CD4-positive, alpha-beta T cell treated with Interleukin-10 for 1 hour (primary cell): ENCODE measurements at places on chromosomes 16 and 17.

GRCh38 chr17:6914711-6915110 lies 81.1 kb upstream of the ALOX12 start:
- peak; percentile 22 for DNase-seq

GRCh38 chr17:66373944-66374817 lies 71.8 kb downstream of the PRKCA start:
- DNase-seq: peak; percentile 41

DNA sequence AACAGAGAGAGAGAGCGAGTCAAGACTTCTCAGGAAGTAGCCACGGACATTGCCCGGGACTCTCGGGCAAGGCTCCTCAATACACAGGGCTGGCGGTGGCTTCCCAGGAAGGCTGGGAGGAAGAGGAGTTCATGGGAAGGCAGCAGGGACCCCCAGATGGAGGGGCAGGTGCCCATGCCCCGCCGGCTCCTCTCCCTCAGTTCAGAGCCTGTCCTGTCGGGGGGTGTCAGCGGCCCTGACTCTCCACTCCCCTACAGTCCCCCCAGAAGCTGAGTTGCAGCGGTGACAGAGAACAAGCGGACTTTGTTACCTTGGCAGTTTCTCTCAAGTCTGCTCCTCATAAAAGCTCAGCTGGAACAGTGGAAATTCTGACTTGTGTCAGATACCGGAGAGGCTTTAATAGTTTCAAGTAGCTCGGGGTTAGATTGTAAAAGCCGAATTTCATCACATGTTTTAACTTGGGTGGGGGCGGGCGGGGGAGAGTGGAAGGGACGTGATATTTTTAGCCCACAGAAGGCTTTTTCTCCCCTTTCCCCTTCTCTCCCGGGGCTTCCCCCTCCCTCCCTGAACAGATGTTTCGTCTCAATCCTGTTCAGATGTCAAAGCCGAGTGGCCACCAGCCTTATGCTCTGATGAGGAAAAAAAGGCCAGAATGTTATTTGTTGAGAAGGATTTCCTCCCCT lies 65.2 kb downstream of the NKD1 start:
- DNase-seq: no peak

- no peak for DNase-seq
Measured at GRCh38 chr16:17831330-17831729, 360.6 kb upstream of the XYLT1 start.

GRCh38 chr17:10328971-10329923 lies 43.6 kb downstream of the MYH13 start:
- no peak for DNase-seq

DNA sequence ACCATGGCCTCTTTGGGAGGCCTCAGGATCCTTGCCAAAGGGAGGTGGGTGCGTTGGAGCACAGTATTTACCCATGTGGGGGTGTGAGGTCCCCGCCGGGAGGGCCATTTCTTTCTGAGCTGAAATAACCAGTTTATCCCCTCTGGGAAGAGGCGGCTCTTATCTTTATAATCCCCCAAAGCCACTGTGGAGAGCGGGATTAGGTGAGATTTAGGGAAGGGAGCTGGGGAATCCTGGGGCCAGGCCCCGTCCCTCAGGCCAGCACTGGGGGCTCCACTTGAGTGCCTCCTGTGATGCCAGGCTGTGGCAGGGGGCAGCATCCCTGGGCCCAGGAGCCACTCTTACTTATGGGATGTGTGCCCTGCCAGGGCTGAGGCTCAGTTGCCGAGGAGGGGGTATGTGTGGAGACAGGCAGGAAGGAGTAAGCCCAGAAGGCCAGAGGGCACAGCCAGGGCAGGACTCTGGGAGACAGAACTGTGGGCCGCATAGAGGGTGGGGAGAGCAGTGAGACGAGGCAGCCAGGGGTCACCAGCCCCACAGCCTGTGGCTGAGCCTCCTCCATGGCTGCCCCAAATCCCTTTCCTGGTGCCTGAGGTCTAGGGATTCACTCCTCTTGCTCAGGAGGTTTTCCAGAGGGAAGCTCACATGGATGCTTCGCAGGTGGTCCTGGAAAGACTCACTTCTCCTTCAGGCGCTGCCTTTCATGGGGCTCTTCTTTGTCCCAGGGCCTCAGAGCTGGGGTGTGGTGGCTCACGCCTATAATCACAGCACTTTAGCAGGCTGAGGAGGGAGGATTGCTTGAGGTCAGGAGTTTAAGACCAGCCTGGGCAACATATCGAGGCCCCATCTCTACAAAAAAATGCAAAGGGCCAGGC lies 25.0 kb downstream of the TMEM94 start:
- no peak for DNase-seq

DNA sequence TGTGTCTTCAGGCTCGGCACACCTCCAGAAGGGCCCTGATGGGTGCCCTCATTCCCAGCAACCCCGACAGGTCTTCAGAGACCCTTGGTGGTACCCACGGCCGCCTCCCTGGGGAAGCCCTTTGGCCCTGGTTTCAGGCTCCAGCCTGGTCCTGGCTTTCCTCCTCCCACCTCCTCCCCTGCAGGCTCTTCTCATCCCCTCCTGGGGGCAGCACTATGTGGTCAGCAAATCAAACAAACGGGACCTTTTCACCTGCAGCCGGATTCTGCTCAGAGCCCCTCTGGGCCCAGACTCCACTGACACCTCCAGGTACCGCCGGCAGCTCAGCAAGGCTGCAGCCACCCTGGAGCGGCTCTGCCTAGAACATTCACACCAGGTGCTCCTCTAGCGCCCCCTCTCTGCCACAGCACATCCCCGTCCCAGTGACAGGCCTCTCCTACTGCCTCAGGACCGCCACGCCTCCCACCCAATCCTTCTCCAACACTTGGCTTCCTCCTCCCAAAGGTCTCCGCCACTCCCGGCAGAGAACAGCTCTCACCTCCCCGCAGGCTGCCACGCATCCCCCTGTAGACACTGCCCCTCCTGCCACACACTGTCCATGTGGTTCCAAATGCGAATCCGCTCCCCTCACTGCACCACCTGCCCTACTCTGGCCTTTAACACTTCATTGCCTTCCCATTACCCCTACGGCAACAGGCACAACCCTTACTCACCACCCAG lies 12.0 kb downstream of the CORO7 start:
- DNase-seq: peak; percentile 35

DNA sequence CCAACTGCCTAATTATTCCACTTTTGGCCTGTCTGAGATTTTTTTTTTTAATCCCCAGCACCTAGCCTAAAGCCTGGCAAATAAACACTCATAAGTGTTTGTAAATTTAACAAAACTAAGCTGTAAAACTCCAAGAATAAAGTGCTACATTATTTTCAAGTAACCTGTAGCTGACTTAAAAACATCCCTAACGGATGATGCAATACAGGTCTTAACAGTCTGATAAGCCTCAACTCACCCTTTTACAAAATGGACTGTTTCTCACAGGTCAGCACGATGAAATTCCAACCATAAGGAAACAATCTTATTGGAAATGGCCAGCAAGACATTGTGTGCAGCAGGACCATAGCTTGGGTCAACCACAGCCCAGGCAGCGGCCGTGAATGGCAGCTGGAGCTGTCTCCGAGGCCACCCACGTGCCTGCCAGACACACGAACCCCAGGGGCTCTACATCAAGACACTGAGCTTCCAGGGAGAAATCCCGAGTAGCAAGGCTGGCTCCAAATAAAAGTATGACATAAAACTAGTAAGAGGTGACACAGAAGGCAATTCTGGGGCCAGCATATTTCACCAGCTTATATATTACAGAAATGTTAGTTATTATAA lies 58.9 kb downstream of the NDEL1 start:
- DNase-seq: no peak

GRCh38 chr17:57823469-57824401 lies 26.1 kb downstream of the MRPS23 start:
- DNase-seq: no peak

DNA sequence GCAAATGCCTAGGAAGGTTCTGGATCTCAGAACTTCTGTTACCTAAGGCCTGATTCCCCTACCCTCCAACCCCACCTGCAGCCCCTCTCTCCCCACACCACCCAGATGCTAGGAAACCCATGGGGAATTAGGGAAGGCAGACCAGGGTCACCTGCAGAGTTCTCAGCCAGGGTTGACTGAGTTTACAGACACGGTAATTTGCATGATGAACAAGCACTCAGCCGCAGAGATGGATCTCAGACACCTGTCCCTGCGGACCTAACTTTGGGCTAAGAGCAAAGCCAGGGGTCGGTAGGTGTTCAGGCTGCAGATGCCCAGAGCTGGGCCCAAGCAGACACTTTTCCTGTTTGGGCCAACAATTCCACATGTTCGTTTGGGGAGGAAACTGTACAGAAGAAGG lies 2.9 kb downstream of the ABI3 start:
- DNase-seq: no peak

DNA sequence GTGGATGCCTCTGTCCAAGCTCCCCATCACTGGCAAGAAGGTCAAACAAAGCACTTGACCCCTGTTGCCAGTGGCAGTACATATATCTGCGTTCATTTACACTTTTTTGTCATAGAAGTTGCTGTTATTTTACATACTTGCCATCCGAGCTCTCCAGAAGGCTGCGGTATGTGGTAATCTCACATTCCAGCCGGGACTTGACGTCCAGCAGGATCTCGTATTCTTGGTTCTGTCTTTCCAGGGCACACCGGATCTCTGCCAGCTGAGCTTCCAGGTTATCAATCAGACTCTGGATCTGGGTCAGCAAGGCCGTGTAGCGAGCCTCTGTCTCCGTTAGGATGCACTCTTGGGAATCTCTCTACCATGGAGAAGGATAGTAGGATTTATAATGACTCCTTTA lies 6.6 kb downstream of the KRT39 start:
- no peak for DNase-seq

DNA sequence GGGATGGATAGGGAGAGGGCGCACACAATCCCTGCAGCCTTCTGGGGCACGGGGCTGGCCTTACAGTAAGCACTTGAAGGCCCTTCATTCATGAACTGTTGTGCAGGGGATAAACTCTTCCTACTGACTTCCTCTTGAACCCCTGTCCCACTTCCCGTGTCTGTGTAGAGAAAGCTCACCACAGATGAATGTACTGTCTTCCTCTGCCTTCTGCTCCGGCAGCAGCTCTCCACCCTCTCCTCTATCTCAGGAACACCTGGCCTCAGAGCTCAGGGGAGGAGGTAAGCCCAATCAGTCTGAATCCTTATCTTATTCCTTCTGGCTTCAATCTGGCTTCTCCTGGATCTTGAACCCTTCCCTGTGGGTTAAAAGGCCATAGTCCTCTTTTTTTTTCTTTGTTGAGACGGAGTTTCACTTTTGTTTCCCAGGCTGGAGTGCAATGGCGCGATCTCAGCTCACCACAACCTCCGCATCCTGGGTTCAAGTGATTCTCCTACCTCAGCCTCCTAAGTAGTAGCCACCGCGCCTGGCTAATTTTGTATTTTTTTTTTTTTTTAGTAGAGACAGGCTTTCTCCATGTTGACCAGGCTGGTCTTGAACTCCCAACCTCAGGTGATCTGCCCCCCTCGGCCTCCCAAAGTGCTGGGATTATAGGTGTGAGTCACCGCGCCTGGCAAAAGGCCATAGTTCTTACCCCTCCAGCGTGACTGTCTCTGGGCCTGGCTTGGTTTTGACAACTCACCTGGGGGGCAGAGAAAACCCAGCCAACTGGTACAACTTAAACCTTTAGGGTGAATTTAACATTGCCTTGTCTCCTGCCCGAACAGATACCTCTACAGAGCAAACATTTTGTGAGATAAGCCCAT lies 7.2 kb upstream of the SLC52A1 start:
- peak; percentile 36 for DNase-seq

DNA sequence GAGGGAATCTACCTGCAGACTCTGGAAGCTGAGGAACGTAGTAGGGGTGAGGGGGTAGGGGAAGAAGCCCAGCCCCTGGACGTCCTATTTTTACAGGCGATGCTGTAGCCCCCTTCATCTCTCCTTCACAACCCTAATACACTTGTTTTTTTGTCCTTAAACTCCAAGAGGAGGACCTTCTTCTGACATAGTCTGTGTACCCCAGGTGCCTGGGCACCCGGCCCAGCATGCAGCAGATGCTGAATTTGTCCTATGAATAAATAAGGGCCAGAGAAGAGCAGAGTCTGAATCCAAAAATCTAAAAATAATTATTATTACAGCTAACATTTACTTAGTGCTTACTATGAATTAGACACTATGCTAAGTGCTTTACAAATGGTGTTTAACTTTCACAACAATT lies 5.1 kb downstream of the KIF18B start:
- no peak for DNase-seq

DNA sequence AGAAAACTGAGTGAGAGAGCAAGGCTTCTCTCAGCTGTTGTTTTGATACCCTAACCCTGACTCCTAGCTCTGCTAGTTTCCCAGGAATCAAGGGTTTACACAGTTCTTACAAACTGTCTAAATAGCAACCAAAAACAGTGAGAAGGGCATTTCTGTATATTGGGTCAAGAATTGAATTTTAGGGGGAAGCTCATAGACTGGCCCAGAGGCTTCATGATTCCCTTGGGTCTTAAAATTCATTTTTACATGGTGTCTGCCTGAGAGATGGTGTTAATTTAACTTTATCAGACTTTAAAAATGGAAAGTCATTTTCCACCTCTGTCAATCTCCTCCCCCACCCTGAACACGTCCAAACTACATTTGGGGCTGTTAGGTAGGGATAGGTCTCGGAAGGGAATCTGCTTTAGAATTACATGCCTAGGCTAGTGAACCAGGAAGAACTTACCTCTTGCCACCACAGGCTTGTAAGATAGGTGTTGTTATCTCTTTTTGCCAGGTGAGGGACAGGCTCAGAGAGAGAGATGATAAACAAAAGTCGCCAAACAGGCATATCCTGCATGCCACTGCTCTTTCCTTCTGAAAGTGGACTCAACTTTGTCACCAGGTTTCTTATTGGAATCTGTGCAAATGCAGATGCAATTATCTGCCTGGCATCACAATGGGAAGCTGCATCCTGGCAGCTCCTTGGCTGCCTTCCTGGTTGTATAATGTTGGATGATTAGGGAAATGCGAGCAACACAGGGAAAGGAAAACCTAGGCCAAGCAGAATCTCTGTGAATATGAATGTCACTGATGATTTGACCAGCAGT lies 3.1 kb downstream of the PHAF1 start:
- DNase-seq: no peak

GRCh38 chr17:2057760-2058585 lies 3.1 kb downstream of the HIC1 start:
- DNase-seq: no peak

DNA sequence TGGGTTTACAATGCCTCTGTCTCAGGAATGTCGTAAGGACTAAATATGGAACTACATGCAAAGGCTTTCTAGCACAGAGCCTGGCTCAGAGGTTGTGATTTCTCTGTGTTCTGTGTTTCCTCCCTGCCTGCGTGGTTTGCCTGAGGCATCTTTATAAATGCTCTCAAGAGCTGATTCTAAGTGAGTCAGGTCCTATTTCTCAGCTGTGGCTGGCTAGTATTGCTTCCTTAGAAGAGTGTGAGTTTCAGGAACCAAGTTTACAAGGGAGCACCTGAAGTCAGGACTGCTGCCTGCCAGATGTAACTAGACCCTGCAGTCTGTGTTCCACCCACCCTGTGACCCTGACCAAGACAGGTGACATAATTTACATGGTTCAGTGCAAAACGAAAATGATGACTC lies 8.0 kb upstream of the CCL1 start:
- no peak for DNase-seq

- DNase-seq: no peak
Measured at GRCh38 chr16:88515371-88515770, 54.8 kb upstream of the ZC3H18 start.
